ENCODE measurements at places on chromosomes 1 and 21.
A peak's percentile ranks its signal among the peaks of the same experiment; 100 is the strongest.

DNA sequence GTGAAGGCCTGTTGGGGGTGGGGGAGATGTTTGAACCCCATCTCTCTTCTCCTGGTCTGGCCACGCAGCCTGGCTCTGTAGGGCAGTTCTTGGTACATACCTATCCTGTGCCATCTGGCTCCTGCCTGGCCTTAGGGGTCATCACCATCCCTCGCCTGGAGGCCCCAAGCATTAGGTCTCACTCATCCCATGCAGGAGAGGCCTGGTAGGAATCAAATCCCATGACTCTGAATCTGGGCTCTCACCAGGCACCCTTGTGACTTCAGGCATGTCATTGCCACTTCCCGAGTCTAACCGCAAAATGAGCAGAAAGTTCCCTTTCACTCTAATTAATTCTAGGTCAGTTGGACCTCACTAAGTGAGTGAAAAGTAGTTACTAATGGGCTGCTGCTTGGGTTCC lies 37.2 kb downstream of the ETNK2 start:
- DNase-seq: no peak

DNA sequence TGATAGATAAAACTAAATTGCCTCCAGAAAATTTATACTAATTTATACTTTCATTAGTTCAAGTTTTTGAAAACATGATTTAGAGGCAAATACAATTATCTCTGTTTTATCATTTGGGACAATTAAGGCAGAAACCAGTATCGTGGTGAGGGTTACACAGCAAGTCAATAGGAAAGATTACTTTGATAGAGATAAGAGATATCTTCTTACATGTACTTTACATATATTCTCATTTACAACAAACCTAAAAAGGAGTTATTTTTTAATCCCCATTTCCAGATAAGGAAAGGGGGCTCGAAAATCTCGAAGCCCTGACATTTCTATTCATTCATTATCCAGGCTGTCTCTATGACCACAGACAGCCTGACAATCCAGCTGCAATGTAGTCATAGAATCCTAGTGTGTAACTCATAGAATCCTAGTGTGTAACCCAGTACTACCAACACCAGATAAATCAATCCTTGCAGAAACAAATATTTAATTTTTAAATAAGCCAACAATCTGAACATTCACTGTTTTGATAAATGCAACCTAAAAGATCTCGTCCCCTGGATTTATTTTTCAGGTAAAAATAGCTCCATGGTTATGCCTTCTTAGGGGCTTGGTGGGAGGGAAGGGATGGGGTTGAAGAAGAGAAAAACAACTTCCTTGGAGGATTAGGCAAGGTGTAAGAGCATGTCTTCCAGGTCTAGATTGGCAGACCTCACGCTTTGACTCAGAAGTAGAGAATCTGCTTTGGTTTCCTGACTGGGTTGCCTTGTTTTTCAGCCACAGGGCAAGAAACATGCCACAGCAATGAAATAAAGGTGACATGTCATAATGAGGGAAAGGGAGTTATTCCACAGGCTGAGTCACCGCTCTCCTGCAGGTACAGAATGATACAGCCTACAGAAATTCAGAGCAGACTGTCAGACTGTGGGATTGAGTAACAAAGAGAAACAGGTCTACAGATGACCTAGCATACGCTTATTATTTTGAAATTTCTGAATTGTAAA lies 45.6 kb downstream of the IRF2BP2 start:
- DNase-seq: no peak

DNA sequence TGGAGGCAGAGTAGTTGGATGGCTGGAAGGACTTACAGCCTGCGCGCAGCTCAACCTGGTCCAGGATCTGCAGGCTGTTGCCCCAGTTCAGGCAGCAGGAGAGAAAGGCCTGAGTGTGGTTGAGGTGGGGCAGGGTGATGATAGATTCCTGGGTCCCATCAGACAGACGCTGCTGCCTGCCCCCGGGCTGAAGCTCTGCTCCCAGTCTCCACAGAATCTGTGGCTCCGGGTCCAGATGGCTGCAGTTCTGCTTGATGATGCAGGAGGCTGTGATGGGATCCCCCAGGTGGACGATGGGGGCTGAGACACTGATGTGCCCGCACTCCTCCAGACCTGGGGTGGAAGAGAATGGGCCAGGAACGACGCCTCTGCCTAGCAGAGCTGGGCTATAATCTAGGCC lies 7.4 kb downstream of the CSF3R start:
- DNase-seq: no peak

DNA sequence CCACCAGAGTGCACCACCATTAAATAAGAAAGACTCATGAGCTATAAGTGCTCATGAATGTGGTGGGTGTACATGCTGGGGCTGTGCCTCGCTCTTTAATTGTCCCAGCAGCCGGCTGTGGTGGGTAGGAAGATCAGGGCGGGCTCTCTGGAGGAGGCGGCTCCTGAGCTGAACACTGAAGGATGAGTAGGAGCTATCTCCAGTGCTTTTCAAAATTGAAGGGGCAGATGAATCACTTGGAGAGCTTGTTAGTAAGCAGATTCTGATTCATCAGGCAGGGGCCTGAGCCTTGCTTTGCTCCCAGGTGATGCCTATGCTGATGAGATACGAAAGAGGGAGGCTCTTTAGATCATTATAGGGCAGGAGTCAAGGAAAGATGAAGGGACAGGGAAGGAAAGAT lies 54.1 kb downstream of the ETS2 start:
- no peak for DNase-seq

GRCh38 chr1:167584581-167584980 lies 31.0 kb upstream of the CREG1 start:
- no peak for DNase-seq

DNA sequence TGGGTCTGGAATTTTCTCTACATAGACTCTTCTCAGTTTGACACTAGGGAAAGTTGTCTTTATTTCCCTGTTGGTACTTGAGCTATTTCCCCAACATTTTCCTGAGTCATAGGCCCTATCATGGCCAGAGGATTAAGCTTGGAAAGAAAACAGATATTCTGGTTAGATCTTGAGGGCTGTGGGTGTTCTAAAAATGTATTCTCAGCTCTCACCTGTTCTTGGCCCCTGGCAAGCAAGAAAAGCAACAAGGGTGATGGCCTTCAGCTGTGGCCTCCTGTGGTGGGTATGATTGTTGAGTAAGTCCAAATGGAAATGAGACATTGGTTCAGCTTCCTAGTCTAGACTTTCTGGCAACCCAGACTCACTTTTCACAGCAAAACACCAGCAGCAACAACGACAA lies 17.4 kb upstream of the LCE3A start:
- DNase-seq: no peak

GRCh38 chr1:34341896-34342295 lies 165.2 kb downstream of the C1orf94 start:
- no peak for DNase-seq

DNA sequence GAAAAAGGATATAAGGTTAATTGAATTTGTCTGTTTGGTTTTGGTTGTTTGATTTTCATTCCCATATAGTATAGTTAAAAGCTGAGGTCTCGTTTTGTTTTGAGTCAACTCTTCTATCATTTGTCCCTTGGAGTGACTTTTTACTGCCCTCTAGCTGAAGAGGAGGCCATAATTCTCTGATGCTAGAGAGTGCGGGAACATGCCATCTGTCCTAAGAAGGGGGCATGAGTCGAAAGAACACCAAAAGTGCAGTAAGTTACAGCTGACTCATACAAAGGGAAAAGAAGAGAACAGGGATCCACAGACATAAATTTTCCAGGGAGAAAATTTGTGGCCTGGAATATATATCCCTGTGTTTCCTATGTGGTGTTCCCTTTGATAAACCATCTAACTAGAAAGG lies 4.1 kb downstream of the KRTAP21-3 start:
- no peak for DNase-seq

GRCh38 chr1:34129630-34130029 lies 35.4 kb downstream of the CSMD2 start:
- no peak for DNase-seq

- DNase-seq: no peak
Observed at GRCh38 chr1:7252411-7253117, 467.3 kb downstream of the CAMTA1 start.

DNA sequence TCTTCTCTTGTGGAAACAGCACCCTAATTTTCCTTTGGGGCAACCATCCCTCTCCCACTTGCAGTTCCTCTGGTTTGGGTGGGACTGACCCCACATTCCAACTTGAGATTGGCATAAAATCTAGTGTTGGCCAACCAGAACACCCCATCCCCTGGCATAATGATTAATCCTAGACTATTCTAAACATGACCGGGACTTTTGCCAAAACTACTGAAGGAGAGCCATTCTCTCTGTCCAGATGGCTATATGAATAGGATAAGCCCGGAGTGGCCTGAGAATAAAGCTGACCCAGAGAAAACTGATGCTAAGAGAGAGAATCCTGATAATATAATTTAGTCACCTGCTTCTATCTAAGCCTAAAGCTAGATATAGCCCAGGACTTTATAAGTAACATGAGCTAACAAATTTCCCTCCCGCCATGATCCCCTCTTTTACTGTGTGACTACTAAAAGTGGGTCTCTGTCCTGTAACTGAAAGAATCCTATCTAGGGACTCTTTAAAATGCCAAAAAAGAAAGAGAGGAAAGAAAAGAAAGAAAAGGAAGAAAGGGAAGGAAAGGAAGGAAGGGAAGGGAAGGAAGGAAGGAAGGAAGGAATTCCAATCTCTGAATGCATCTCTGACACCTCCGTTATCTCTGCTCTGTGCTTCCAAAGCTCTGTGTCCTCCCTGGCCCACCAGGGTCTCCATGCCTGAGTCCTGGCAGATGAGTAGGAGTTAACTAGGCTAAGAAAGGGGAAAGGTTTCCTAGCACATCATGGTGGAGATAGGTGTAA lies 28.0 kb upstream of the NRDC start:
- no peak for DNase-seq

DNA sequence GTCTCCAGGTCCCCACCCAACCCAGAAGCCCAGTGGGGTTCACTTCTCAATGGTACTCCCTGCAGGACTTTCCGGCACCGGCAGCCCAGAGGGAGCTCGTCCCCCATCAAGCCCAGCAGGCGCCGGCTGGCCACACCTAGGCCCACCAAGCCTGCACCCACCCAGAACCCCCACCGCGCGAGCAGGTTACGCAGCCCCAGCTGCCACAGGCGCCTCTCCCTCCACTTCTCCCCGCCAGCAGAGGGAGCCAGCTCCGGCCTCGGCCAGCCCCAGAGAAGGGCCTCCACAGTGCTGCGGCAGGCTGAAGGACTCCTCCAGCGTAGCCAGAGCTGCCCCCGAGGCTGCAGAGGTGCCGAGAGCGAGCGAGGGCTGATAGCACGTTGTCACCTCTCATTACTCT lies 722.3 kb downstream of the PLA2G4A start:
- no peak for DNase-seq

DNA sequence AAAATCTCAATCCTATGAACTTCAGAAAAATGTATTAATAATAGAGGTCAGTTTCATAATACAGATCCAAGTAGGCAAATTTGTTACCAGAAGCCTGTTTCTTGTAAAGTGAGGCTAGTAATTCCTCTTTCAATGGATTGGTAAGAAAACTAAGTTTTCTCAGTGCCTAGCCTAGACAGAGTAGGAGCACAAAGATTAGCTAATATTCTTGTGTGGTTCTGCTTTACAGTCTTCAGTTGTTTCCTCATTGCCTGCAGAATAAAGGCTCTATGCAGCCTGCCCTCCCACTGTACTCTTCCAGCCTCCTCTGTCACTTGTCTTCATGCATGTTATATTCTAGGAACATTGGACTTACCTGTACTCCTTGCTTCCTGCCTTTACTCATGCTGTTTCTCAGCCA lies 2.4 kb upstream of the PPP1R15B start:
- DNase-seq: no peak

- no peak for DNase-seq
Observed at GRCh38 chr1:27690183-27690582, 18.2 kb upstream of the IFI6 start.

GRCh38 chr1:53139951-53140361 lies 2.5 kb downstream of the SLC1A7 start:
- peak; percentile 27 for DNase-seq

DNA sequence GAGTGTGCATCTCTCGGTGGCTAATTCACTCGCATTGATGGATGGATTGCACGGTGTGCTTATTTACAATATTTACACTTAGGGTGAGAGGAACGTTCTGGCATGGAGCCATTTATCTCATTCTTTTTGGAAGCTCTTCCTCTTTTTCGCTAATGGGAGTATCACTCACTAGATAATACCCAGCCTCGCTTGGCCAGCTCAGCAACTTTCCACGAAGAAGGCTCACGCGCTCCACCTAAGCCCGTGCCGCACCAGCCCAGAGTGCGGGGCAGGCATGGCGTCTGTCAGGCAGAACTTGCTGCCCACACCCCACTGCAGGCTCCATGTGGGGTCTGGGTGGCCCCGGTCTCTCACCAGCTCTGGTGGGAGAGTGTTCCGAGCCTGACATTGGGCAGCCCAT lies 484.9 kb downstream of the NPHP4 start:
- no peak for DNase-seq

- no peak for DNase-seq
Observed at GRCh38 chr1:58852731-58853485, 69.1 kb upstream of the JUN start.

GRCh38 chr1:84998642-84999280 lies 1.8 kb upstream of the MCOLN2 start:
- no peak for DNase-seq

DNA sequence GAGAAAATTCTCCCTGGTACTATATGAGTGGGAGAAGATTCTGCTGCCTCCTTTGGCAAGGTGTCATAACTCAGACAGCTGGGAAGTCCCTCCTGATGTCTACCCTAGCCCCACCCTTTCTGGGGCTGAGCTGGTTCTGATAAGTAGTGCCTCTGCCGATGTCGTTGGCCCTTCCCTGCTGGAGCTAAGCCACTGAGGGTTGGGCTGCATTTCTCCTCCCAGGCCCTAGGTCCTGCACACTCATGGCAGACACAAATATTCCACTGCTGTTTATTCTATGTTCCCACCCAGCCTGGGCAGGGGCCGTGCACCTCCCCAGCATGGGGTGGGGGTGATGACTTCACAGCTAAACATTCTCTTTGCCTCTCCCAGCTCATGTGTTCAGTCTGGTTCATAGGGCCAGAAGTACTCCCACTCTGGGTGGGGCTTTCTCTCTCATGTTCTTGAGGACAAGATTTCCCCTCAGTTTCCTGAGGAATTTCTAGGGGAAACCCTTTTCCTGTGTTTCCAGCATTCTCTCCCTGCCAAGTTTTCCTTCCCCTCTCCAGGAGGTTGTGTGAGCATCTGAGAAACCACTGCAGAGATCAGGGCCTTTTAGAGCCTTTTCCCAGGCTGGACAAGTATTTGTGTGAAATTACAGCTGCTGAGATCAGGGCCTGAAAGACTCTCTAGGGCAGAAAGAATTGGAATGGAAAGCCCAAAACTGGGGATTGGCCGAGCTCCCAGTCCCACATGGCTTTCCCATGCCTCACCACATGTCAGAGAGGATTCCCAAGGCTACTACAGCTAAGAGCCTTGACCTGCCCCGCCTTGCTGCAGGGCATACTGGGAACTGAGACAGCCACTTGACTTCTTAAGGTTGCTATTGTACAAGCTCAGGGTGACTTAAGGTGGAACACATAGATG lies 66.2 kb downstream of the ATP2B4 start:
- DNase-seq: no peak

Measured in hippocampal formation (tissue), 2 donors.